ENCODE measurements at places on chromosomes 16 and 17.

DNA sequence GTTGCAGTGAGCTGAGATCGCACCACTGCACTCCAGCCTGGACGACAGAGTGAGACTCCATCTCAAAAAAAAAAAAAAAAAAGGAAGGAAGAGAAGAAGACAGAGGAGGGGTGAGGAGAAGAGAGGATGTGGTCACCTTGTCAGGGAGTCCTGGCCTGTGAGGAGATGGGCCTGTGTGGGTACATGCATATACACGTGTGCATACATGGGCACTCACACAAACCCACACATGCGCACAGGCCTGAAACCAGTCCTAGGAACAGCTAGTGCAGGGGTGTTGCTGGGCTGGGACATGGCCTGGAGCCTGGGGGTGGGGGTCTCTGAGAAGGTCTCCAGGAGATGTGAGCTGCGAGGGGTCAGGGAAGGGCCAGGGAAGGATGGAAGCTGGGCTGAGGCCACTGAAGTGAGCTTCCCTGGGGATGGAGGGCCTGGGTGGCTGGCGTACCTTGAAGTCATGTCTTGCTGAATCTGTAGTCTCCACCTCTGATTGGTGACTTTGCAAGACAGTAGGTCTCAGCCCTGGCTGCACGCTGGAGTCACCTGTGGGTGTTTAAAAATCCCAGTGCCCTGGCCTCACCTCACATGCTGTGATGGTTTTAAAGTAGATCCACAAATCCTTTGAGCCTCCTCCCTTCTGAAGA lies 72.4 kb downstream of the MRM1 start:
- DNase-seq = no peak

DNA sequence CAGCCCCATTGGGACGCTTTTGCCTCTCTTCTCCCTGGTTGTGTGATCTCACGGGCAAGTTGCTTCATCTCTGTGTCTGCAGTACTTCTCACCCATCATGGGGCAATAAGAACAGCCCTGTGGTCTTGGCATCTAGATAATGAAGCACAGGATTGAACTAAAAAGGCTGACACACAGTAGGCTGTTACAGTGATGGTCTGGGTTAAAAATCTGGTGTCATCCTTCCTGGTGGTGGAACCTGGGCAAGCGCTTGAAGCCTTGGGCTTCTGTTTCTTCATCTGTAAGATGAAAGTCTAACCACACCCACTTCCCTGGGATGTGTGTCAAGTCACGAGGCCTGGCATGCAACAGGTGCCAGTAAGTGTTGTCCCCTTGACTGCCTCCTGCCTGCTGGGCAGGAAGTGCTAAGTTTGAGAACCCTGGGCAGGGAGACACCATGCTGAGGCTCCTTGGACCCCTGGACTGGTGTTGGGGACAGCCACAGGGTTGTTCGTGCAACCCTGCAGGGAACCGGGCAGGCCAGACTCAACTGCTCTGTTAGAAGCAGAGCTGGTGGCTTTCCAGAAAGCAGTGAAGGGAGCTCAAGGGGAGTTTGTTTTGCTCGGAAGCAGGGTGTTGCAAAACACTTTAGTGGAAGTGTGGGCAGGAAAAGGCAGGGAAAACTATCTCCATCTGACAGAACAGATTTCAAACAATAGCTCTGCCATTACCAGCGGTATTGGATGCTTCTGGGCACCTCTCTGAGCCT lies 5.9 kb upstream of the MAP2K3 start:
- no peak for DNase-seq

DNA sequence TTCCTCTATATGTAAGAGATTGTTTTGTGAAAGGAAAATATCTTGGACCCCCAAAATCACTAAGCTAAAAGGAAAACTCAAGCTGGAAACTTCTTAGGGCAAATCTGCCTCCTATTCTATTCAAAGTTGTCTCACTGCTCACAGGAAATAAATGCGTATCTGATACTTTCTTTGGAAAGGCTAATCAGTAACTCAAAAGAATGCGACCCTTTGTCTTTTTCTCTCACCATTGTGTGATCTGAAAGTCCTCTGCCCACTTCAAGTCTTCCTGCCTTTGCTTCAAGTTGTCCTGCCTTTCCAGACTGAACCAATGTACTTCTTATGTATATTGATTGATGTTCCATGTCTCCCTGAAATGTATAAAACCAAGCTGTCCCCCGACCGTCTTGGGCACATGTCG lies 157.3 kb downstream of the KIF2B start:
- no peak for DNase-seq

DNA sequence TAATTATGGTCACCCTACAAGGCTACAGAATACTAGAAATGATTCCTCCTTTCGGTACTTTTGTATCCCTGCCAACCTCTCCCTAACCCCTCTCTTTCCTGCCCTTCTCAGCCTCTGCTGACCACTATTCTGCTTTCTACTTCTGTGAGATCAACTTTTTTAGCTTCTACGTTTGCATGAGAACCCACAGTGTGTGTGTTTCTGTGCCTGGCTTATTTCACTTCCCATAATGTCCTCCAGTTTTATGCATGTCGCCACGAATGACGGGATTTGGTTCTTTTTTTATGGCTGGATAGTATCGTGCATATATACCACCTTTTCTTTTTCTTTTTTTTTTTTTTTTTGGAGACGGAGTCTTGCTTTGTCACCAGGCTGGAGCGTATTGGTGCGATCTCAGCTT lies 92.1 kb downstream of the RAP1GAP2 start:
- DNase-seq = no peak

DNA sequence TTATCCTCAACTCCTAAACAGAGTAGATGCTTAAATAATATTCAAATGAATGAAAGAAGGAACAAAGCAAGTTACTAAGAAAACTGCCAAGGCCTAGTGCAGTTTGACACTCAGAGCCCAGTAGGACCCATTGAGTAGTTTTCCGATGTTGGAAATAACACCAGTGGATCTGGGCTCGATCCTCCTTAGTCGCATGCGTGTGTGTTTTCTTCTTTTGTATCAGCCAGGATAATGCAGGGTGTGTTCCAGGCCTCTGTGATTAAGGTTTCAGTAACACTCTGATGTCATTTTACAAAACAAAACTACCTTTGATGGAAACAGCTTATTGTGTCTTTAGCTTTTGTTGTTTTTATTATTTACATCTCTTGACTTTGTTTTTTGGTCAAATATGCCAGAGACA lies 24.5 kb downstream of the KSR1 start:
- no peak for DNase-seq

DNA sequence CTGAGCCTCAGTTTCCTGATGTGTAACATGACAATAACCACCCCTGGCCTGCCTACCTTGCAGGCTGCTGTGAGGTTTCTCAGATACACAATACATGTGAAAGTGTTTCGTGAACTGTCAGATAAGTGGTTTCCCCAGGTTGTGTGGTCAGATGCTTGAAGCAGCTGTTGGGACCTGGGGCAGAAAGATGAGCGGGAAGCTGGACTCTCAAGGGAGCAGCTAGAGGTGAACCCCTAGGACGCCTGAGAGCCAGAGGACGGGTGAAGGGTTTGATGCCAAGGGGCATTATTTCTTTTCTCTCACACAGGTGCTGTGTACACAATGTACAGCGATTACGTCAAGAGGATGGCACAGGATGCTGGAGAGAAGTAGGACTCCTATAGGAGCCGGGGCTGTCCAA lies 2.3 kb downstream of the HIGD1B start:
- no peak for DNase-seq

DNA sequence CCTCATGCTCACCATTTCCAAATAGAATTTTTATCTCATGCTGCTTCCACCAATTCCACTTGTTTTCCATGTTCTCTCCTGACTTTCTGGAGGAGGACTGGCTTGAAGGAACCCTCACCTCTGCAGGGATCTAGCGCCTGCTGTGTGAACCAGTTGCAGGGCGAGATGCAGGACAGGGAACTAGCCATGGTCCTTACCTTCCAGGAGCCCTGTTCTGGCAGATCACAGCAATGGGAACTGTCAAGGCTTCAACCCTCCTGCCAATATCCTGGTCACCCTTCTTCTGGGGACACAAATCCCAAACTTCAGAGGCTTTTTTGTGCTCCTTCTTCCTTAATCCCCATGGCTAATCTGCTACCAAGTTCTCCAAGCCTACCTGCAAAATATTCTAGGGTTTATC lies 60.4 kb upstream of the MMP2 start:
- DNase-seq = no peak
